Renal pelvis (tissue), 12 donors: ENCODE measurements at places on chromosomes 7 and 10. TPM values are rescaled to one million over a fixed set of nuclear protein-coding genes. Genes with fewer than 3 reads are reported as not detected.

ASAH2 gene
- 2.7 TPM for polyA plus RNA-seq

SEMA3A gene
- 15.1 TPM for polyA plus RNA-seq

PVRIG gene
- 8.1 TPM for polyA plus RNA-seq

TLX1 gene
- polyA plus RNA-seq, result 0.05 TPM

CYP3A7 gene
- 0.53 TPM for polyA plus RNA-seq

TWIST1 gene
- polyA plus RNA-seq, result 7.9 TPM

ANKRD7 gene
- polyA plus RNA-seq, result 3.4 TPM

DNA sequence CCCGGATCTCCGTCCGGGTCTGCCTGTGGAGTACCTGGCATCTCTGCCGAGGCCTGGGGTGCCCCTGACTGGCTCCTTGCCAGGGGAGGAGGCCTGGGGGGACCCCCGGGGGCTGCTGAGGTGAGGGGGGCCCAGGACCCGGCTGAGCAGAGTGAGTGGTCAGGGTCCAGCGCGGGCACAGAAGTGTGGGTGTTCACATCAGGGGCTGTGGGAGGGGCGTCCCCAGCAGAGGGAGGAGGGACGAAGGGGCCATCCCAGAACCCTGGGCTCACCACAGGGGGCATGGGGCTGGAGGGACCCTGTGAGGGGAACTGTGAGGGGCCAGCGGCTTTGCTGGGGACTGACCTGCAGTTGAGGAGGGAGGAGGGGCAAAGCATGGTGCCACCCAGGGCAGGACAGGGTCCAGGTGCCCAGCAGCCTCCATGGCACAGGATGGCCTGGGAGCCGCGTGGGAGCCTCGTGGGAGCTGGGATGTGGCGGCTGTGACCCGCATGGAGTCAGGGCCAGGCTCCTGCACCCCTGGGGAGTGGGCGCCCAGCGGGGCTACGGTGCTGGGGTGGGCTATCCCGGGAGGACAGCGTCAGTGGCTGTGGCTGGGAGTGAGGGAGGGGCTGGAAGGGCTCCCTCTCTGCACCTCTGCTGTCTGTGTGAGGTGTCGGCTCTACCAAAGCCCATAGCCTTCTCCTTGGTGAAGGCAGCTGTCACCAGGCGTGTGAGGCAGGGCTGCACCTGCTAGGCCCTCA is 91.2 kb downstream of the DNAJB6 start:
- no peak for DNase-seq

DNA sequence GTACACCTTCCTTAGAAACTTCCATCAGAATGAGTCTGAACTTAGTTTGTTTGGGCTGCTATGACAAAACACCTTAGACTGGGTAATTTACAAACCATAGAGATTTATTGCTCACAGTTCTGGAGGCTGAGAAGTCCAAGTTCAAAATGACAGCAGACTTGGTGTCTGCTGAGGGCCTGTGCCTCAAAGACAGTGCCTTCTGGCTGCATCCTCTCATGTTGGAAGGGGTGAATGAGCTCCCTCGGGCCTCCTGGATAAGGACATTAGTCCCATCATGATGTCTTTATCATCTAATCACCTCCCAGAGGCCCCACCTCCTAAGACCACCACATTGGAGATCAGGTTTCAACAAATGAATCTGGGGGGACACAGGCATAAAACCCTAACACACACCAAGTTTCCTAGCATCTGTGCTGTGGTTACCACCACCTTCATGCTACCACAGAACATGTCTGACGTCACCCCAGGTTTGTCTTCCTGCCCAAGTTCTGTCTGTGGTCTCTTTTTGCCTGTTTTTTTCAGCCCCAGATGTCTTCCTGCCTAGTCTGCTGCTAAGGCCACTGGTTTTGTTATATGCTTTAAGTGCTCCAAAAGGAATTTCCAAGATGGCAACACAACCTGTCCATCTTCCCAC is 150.9 kb upstream of the COBL start:
- DNase-seq, result no peak

GRCh38 chr10:48240196-48240595 is 34.3 kb downstream of the FRMPD2 start:
- no peak for DNase-seq

DNA sequence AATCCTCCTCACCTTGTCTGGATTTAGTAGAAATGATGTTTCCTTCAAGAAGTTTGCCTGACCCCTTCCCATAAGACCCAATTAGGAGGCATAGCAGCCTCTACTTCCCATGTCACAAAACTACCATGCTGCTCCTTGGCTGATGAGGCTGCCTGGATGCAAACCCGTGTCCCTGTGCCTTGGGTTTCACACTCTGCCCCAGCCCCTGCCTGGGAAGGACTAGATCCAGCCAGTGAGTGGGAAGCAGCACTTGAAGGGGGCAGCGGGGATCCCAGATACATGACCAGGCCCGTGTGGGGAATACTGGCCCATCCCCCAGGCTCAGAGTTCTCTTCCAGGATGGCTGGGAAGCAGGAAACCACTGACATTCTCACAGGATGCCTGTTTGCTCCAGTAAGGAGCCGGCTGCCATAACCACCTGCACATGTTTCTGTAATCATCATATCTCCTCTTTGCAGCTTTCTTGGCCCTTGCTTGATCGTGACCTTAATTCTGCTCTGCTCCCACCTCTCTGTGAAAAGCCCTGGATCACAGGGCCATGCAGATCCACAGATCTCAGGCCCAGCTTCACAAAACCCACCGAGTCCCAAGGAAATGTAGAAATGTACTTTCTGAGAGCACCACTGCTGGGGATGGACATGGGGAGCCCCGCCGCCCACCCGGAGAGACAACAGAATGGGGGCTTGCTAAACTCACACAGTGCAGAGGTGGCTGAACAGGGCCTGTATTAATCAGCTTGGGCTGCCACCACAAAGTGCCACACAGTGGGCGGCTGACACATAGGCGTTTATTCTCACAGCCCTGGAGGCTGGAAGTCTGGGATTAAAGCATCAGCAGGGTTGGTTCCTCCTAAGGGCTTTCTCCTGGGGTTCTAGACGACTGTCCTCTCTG is 287.8 kb upstream of the IGFBP3 start:
- DNase-seq, result no peak

- no peak for DNase-seq
Observed at GRCh38 chr7:123323689-123324088, 123.9 kb upstream of the SLC13A1 start.

DNA sequence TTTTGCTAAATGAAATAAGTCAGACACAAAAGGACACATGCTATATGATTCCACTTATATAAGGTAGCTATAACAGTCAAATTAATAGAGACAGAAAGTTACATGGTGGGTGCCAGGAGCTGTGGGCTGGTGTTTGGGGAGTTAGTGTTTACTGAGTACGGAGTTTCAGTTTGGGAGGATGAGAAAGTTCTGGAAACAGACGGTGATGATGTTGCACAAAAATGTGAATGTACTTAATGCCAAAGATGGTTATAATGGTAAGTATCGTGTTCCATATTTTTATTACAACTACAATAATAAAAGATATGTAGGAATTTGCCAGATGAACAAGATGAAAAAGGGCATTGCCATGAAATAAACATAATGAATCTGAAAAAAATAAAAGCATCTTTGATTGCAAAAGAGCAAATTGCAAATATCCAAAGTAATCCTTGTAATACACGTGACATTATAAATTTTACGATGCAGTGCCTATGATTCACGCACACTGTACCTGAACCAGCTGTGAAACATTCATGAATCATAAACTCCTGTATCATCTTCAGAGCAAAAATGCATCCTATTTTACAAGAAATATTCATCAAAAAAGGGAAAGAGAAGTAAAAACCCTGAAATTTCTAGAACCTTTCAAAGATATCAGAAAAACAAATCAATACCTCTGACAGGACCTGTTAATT is 676.7 kb downstream of the PCDH15 start:
- DNase-seq, result no peak

- DNase-seq, result no peak
Observed at GRCh38 chr10:89502549-89502948, 32.8 kb downstream of the SLC16A12 start.

DNA sequence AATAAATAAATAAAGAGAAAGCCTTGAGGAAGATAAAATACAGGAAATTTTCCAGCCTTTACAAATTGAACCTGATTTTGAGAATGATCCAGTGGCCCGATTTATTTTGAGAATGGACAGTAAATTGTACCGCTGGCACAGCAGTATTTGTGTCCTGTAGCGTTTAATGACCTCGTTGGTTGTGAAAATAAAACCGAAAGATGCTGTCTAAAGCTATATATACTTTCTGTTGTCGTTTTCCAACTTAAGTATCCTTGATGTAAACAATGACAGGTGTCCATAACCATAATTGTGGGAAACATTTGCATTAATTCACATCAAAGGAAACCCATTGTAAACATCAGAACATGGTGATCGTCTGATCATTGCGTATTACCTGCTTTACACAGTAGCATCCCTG is 38.8 kb downstream of the TBXAS1 start:
- DNase-seq, result no peak

DNA sequence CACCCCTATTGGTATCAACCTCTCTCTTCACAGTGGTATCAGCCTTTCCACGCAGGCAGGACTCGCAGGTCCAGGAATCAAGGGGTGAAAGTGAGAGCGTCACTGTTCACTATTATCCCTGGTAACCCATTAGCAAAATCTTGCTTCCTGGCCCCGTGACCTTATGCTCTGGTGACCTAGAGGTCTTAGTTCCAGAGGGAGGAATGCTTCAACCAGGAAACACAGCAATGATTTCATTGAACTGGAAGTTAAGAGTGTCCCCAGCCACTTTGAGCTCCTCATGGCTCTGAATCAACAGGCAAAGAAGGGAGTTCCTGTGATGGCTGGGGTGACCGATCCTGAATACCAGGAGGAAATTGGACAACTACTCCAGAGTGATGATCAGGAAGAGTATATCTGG is 90.6 kb downstream of the CUL2 start:
- no peak for DNase-seq

GRCh38 chr10:3485057-3485686 is 299.8 kb downstream of the KLF6 start:
- no peak for DNase-seq

DNA sequence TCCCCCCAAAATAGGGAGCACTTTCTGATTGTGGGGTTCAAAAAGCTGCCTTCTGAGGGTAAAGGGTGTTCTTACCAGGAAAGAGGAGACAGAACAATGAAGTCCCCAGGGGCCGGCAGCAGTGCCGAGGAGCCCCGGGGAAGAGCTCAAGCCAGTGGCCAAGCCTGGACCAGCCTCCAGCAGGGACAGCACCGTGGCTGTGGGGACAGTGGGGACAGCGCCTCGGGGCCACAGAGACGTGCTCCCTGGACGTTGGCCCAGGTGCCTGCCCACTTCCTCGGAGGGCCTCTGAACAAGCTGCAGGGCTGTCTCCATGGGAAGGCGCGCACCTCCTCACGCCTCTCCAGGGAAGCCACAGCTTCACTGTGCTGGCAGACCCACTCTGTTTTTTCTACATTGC is 312.6 kb downstream of the PTPRN2 start:
- no peak for DNase-seq

GRCh38 chr10:67537906-67538305 is 158.1 kb downstream of the CTNNA3 start:
- peak; percentile 50 for DNase-seq

DNA sequence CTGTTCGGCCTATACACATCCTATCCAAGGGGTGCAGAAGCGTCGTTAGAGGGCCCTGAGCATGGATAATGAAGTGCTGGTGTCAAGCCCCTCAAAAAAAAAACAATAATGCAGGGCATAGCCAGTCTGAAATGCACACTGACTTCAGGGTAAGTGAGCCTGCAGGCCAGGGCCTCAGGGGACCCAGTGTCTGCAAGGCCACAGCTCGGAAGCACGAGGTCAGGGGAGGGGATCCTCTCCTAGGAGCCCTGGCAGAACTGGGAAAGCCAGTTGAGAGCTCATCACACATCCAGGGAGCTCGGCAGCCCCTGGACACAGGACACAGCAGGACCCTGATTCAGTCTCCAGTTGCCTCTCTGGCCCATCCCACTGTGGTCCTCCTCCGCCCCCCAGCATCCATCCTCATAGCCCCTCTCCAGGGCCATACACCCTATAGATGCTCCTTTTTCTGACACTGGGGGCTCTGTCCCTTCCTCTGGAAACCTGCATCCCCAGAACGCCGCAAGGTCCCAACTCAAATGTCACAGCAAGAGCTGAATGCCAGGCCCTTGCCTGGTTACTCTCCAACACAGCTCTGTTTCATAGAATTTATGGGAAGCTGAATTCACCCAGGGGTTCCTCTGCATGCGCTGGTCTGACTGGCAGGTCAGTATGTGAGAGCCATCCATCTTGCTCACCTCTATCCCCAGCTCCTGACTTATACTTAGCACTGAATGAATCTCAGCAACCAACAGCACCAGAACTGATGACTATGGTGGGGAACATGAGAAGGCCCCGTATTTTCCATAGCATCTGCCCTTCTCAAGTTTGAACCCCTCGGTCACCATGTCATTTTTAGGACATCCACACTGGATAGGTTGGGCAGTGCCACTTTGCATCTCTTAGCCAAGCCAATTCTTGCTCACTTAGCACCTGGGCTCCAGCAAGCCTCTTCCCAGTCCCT is 717.0 kb upstream of the IGFBP3 start:
- DNase-seq, result no peak

- no peak for DNase-seq
Observed at GRCh38 chr7:114842551-114843065, 79.3 kb upstream of the MDFIC start.

DNA sequence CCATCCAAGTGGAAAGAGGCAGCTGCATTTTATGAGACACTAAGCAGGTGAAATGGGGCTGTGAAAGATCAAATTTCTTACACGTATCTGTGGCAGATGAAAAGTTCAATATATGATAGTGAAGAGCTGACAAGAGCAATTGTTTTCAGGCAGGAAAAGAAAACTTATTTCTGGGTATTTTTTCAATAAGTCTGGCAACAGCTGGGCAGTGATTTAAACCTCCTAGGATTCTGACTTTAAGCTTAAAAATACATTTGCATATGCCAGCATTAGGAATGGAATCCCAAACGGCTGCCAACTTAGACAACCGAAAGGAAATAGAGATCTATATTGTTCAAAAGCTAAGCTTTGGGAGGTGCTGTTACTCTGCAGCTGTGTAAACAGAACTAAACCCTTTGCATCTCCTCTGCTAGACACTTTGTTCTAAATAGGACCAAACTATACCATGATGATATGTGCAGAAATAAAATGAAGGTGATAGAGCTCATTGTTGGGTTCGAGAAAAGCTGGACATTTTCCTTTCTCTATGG is 26.1 kb downstream of the DYNC1I1 start:
- no peak for DNase-seq

DNA sequence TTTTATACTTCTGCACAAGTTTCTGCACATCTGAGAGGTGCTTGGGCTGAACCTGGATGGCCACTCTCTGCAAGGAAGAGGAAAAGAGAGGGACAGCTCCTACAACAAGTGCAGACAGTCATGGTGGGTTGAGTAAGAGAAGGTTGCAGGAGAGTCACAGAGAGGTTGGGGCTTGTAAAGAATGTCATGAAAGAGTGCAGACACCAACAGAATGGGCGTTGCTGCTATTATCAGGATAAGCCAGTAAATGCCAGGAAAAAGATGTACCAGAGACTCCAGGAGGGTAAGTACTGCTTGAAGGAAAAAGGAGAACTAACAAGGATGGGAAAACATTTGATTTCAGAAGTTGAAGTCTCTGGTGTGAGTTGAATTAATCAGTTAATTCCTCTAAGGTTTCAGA is 77.8 kb upstream of the NRP1 start:
- no peak for DNase-seq
